ENCODE measurements at places on chromosomes 12 and 14.

GRCh38 chr14:77026166-77026929, 2.2 kb downstream of the IRF2BPL start:
- DNase-seq, result no peak

GRCh38 chr14:41597647-41598046, 9.0 kb upstream of the LRFN5 start:
- DNase-seq, result no peak

GRCh38 chr14:98187281-98187680, 1084.7 kb downstream of the BCL11B start:
- no peak for DNase-seq

DNA sequence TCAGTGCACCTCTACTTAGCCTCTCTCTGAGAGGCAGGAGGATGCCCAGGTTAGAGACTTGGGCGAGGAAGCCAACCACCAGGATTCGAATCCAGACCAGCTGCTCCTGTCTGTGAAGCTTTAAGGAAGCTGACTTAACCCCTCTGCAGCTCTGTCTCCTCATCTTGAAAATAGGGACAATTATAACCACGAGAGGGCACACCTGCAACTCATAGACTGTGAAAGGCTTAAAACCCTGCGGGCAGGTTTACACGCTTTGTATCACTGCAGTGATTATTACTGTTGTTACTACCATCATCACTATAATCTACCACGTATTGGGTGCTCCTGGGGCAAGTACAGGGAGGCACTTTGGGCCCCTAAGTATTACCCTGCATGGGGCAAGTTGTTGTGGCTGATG, 379.8 kb downstream of the VRK1 start:
- no peak for DNase-seq

- no peak for DNase-seq
Observed at GRCh38 chr14:74786796-74787315, 23.7 kb downstream of the YLPM1 start.

DNA sequence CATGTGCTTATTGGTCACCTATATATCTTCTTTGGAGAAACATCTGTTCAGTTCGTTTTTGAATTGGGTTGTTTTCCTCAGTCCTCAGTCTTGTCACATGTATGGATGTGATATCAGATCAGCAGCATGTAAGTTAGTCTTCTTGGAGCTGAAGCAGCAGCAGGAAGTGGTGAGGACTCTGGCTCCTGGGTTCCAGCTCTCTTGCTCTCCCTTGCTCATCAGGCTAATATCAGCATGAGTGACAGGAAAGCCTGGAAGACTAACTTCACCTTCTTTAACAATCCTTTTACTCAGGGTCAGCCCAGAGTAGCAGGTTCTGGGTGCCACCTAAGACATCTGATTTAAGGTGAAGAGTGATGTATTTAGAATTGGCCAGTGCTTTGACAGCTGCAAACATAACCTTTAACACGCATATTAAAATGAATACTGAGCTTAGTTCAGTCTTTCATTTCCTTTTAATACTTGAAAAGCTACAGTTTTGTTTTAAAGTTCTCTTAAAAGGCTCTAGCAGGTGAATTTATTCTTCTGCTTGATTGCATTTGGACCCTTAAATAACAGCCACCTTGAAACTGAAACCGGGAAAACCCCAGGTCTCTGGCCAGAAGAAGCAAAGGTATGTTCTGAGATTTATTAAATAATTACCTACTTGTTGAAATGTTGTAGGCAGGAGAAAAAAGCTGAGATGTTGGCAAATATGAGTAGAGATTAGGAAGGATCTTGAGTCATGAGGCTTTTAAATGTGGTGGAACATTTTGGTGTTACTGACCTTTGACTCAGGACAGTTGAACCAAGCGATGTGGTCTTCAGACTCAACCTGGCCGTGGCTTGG, 54.3 kb downstream of the DRAM1 start:
- no peak for DNase-seq

- no peak for DNase-seq
Observed at GRCh38 chr12:107512391-107512790, 173.2 kb upstream of the PWP1 start.

- no peak for DNase-seq
Observed at GRCh38 chr12:124432376-124432775, 135.0 kb downstream of the NCOR2 start.

- DNase-seq, result no peak
Observed at GRCh38 chr12:106223485-106224354, 24.1 kb downstream of the CKAP4 start.

- DNase-seq, result no peak
Observed at GRCh38 chr12:33116284-33116683, 219.7 kb upstream of the PKP2 start.

DNA sequence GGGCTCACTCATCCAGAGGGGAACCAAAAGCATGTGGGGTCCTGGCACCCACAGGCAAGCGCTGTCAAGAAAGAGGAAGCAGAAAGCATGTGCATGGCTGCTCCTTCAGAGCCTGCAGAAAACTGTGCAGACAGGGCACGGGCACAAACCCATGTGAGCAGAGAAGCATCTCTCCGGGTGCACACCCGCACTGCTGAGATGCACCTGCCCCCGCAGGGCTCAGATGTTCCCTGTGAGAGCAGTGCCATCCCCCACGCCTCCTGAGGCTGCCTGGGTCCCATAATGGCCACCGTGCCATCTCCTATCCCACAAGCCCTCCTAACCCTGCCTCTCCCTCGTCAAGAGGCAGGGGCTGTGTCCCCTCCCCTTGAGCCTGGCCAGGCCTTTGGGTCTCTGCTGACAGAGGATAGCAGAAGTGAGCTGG, 32.3 kb upstream of the INF2 start:
- no peak for DNase-seq

GRCh38 chr14:90599339-90599738, 202.5 kb downstream of the CALM1 start:
- no peak for DNase-seq

DNA sequence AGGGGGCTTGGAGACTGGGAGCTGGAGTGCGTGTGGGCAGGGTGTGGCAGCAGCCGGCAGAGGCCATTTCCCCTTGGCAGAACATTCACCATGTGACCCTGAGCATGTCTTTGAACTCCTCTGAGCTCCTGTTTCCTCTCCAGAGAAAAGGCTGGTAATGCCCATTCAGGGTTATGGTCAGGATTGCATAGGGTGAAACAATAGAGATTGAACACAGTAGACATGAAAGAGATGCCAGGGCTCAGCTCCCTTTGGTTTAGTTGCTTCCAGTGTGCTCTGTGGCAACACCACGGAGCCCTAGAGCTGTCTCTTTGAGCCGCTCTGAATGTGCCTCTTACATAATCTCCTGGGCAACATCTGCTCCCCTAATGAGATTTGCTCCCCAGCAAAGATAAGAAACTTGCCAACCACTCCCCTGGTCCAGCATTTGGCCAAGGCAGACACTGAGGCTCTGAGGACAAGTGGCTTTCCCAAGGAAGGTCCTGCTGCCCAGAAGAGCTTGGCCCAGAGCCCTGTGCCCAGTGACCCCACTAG, 4.6 kb downstream of the IFI27 start:
- no peak for DNase-seq

DNA sequence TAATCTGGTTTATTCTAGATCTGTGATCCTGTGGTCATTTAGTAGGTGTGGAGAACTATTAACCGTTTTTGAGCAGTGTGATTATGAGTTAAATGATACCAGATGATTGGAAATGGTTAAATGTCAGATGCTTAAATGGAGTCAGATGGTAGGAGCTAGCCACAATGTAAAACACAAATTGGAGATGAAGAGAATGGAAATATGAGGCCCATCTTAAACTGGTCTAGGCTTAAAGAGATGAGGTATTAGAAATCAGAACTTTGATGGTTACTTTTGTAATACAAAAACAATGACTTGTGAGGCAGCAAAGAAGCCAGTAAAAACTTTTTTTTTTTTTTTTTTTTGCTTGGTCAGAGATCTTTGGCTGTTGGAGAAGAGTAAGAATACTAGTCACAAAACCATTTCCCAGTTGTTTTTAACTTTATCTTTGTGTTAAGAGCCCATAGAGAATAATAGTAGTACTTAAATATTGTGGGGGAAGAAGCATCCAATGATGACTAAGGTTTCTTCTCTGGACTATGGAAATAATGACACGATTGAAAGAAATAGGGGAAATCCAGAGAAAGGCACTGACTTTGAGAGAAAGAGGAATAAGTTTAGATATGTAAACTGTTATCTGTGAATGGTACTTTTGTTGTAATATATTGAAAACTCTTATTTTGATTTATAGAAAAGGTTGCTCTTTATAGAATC, 95.9 kb downstream of the WNK1 start:
- no peak for DNase-seq

GRCh38 chr14:103279142-103280025, 54.7 kb upstream of the EIF5 start:
- DNase-seq, result no peak

- no peak for DNase-seq
Observed at GRCh38 chr12:6312529-6313325, 2.2 kb downstream of the PLEKHG6 start.

- no peak for DNase-seq
Observed at GRCh38 chr14:58749066-58749669, 111.4 kb downstream of the DACT1 start.

- no peak for DNase-seq
Observed at GRCh38 chr12:112638420-112638819, 153.1 kb upstream of the RPH3A start.

GRCh38 chr12:86275356-86275755, 19.2 kb upstream of the MGAT4C start:
- no peak for DNase-seq

- DNase-seq, result no peak
Observed at GRCh38 chr12:162467-163307, 51.3 kb downstream of the SLC6A12 start.

DNA sequence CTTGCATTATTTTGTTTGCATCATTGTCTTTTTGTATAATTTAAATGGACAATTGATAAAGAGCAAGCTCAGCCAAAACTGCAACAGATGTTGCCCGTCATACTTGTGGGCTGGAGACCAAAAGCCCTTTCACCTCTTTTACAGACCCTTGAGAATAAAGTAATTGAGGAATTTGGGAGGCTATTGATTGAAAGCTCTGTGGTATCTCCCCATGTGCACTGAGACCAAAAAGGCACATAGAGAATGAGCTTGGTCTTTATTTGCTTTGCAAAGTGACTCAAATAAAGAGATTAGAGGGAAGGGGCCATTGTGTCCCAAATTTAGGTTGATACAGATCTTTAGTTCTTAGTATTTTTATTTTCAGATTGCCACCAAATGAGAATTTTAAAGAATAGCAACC, 617.6 kb downstream of the TRHDE start:
- DNase-seq, result no peak

DNA sequence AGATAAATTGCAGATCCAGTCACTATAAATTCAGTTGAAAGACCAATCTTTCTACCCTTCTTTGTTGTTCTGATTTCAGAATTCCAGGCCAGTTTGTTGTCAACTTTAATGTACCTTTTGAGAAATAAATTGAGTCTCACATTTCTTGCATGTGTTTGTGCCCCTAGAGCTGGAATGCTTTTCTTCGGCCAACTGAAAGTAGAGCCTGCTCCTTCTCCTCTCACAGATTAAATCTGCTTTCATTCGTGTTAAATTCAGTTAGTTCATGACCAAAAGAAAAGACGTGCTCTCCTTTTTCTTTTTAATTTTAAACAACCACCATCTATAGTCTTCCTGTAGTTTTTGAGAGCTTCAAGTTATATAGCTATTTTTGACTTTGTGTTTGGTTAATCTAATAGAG, 22.9 kb downstream of the SOCS2 start:
- DNase-seq, result no peak

- DNase-seq, result no peak
Observed at GRCh38 chr12:1501695-1502378, 92.5 kb downstream of the FBXL14 start.
